ENCODE measurements at places on chromosomes 2 and 18.

DNA sequence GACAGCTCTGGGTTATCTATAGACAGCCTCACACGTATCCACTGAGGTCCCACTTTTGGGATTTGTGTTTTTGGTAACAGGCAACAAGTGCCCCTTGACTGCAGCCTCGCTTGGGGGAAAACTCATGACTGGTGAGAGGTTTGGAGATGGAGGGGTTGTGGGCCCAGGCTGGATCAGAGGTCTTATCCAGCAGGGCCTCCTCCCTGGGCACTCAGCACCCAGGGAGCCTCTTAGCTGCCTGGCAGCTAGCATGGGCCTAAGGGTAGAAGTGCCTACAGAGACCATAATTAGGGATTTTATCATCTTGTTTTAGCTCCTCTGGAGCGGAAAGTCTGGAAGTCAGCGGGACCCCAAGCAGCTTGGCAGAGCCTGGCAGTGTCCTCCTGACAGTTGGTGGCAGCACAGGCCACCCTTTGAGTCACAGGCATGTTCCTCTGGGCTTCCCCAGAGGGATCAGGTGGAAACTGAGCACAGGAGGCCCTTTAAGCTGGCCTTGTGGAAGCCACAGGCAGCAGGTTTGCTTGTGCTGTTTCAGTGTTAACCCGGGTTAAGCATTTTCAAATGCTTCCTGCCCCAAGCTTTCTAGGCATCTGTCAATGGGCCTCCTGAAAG, 143.1 kb downstream of the KCTD1 start:
- DNase-seq: peak; percentile 17

GRCh38 chr18:43949291-43949690, 672.0 kb upstream of the SYT4 start:
- DNase-seq: no peak

GRCh38 chr2:172260336-172260735, 157.6 kb upstream of the DLX2 start:
- no peak for DNase-seq

DNA sequence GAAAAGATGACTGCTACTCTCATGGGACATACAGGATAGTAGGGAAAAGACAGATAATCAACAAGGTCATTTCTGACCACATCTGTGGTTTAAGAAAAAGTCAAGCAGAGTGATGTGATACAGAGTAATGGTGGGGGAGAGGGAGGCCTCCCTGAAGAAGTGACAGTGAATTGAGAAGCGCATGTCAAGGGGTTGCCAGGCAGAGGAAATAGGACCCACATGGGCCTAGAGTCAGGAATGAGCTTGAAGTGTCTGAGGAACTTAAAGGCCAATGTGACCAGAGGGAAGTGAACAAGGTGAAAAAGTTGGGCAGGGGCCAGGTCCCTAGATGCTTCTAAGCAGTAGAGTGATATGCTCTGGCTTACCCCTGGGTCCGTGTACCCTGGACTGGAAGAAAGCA, 113.5 kb upstream of the PPP1CB start:
- no peak for DNase-seq

DNA sequence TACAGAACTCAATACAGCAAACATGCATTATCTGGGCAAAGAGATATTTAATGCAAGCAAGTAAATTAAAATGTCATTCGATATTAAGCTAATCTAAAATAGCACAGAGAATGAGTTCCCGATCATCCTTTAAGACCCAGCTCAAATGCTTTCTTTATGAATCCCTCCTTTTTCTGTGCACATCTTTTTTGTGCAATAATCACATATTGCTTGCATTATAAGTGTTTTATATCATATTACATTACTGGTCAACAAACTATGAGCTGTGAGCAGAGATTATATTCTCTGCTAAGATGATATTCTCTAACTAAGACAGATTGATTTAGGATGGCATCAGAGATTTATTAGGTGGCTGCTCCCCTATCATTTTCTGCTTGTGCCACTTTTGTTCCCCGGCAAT, 146.1 kb downstream of the ERBB4 start:
- DNase-seq: no peak

DNA sequence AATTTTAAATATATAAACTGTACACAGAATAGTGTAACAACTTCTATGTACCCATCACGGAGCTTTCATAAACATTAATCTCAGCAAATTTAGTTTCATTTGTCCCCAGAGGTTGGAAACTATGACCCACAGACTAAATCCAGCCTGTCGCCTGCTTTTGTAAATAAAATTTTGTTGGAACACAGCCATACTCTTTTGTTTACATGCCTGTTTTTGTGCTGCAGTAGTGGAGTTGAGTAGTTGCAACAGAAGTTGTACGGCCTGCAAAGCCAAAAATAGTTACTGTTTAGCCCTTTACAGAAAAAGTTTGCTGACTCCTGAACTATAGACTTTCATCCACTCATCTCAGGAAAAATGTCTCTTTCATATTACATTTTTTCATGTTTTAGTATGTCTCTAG, 39.8 kb downstream of the RBM45 start:
- DNase-seq: no peak

DNA sequence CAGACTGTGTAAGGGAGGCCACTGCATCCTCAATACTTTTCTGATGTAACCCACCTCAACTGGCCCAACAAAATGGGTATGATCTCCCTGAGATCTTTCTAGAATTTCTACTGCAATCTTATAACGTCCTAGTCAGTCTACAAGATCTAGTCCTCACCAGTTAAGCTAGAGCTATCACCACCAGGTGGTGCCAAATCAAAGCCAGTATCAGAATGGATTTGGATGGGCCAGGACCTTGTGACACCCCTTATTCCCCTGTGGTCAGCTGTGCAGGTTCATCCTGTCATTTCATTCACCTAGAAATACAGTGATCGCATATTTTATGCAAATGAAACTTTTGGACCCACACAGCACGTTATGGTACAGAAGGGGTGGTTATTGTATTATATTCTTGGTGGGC, 90.3 kb downstream of the OLA1 start:
- DNase-seq: peak; percentile 70

DNA sequence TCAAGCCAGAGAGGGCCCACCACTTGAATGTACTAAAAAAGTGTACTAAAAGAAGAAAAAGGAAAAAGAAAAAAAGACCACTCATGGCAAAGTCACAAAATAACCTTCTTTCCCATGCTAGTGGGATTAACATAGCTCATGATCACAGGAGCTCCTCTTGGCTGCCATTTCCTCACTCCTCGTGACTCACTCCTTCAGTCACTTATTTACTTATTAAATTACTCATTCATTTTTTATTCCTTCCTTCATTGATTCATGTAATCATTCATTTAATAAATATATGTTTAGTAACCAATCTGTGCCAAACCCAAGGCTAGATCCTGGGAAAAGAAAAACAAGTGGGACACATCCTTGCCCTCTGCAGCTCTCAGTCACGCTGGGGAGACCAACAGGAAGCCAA, 300.5 kb downstream of the INSIG2 start:
- DNase-seq: no peak

GRCh38 chr18:44079606-44080005, 601.1 kb upstream of the SETBP1 start:
- no peak for DNase-seq

GRCh38 chr2:226403369-226403768, 396.3 kb downstream of the IRS1 start:
- no peak for DNase-seq

DNA sequence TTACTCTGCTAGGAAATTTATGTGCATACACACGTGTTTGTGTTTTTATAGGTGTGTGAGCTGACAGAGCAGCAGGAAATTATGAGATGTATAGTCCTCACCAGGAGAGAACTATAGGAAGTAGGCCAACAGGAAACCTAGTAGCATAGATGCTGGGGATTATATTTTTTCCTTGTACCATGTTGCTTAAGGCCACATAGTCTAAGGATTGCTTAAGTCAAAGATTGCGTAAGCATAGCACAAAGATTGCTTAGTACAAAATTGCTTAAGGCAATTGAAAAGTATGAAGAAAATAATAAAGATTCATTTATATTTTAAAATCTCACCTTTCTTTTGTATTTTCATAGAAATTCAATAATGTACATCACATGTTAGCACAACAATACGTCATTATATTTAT, 18.7 kb upstream of the CCDC102B start:
- no peak for DNase-seq

DNA sequence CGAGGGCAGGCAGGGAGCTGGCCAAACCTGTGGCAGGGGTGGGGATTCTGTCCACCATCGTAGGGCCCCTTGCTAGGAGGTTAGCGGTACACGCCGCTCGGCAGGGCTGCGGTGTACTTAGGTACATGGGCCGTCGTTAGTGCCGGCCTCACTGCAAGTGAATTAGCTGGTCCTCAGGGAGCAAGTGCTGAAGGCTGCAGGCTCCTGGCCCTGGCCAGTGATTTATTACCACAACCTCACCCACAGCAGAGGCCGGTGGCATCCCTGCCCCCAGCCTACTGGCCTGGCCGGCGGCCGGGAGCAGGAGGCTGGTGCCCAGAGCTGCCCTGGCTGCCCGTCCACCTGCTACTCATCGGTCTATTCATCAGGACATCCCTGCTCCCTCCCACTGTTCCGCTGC, 19.6 kb upstream of the PTMA start:
- no peak for DNase-seq

- DNase-seq: peak; percentile 76
Observed at GRCh38 chr2:44616667-44617155, 255.0 kb downstream of the CAMKMT start.

DNA sequence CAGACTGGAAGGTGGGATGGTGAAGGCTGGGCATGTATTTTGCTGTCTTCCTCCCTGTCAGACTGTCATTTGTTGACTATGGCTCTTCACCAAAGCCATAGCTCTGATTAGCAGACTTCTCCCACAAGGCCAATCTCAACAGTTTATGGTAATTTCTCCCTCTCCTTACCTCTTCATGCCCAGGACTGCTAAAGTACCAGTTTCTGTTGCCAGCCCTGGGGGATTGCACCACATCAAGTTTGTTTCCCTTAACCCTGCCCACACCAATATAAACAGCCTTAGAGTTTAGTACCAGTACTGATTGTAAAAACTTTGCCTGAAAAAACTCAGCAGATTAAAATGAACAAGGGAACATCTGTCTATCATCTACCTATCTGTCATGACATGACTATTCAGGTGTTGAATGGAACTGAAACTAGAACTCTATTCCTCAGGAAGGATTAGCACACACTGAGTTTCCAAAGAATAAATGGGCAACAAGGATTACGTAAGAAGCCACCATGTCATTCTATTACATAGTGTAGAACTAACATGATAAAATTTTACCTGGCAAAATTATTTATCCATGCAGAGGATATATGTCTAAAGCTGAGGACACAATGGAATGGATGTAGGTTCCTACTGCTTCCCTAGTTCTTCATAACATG, 13.7 kb downstream of the FEZ2 start:
- no peak for DNase-seq
